ENCODE measurements at places on chromosomes 11 and 22. TPM values are rescaled to one million over a fixed set of nuclear protein-coding genes. Genes with fewer than 3 reads are reported as not detected.

GRCh38 chr22:46582281-46582933, 37.8 kb upstream of the GRAMD4 start:
- no peak for DNase-seq

GRCh38 chr22:34804604-34805003, 261.4 kb upstream of the ISX start:
- DNase-seq = no peak

GRCh38 chr22:49962012-49962750, 1.6 kb downstream of the PIM3 start:
- DNase-seq = peak; percentile 93

GRCh38 chr22:20239676-20240446, 28.3 kb downstream of the RTN4R start:
- DNase-seq = no peak

GRCh38 chr11:67644042-67644441, 4.5 kb upstream of the TBX10 start:
- peak; percentile 50 for DNase-seq

- no peak for DNase-seq
These were observed 25.2 kb downstream of the FLRT1 start for GRCh38 chr11:64060861-64061444.

DNA sequence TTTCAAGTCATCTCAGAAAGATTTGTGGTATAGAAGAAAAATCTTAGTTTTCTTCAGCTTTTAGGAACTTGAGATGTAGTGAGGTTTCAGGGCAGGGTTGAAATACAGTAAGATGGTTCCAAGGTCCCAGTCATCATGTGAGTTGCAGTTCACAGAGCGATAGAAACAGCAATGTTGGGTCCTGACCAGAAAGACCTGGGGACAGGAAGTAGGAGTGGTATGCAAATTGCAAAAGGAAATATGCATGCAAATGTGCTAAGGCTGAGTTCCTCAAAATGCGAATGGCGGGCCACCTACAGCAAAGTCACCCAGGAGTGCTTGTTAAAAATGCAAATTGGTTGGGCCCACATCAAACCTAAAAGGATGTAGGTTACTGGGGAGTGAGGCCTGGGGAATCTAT, 1032.7 kb upstream of the TENM4 start:
- no peak for DNase-seq

- peak; percentile 31 for DNase-seq
These were observed 28.2 kb downstream of the JHY start for GRCh38 chr11:122910775-122911174.

GRCh38 chr11:130145975-130146776, 13.4 kb upstream of the ST14 start:
- DNase-seq = peak; percentile 91

DNA sequence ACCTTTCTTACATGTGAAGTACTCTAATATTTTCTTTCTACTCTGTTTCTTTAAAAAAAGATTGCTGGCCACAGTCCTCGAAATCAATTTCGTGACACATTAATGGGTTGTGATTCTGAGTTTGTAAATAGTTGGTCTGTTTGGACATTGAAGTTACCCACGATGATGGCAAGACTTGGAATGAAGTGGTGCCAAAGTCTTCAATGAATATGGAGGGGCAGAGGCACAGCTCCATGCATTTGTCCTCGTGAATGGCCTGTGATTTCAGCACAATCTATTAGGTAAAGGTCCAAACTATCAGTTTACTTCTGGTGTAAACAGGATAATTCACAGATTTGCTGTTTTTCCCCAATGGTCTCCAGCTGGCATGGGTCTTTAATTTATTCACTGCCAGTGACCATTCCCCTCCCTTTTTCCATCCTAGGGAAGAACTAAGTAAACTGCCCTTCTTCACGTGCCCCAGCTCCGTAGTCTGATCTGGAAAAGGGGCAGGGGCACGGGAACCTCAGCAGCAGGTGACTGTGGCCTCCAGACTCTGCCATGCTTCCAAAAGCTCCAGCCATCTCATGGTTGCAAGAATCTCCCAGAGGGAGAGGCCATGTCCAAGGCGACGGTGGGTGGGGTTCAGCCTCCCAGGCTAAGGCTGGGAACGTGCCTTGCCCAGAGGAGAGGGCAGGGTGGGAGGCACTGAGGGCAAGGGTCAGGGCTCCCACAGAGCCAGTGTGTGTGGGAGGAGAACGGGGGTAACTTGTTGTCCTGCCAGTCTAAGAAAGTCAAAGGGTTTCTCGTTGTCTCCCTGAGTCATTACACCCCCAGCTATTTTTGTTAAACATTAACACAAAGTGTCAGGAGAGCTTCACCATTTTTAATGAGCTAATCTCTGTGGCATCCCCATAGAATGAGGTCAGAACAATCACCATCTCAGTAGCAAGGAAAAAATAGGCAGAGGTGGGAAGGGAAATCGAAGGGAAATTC, 16.9 kb upstream of the PEX26 start:
- DNase-seq = peak; percentile 49

Gene GLYAT
- total RNA-seq = not detected

Gene KRTAP5-2
- total RNA-seq = not detected

Gene FIBIN
- 12.5 TPM for total RNA-seq

Gene MS4A12
- not detected for total RNA-seq

Gene CLTCL1
- total RNA-seq = 21.7 TPM

Gene OR52H1
- total RNA-seq = not detected

All from MCF 10A (cell line).